ENCODE measurements at places on chromosomes 3 and 15.

DNA sequence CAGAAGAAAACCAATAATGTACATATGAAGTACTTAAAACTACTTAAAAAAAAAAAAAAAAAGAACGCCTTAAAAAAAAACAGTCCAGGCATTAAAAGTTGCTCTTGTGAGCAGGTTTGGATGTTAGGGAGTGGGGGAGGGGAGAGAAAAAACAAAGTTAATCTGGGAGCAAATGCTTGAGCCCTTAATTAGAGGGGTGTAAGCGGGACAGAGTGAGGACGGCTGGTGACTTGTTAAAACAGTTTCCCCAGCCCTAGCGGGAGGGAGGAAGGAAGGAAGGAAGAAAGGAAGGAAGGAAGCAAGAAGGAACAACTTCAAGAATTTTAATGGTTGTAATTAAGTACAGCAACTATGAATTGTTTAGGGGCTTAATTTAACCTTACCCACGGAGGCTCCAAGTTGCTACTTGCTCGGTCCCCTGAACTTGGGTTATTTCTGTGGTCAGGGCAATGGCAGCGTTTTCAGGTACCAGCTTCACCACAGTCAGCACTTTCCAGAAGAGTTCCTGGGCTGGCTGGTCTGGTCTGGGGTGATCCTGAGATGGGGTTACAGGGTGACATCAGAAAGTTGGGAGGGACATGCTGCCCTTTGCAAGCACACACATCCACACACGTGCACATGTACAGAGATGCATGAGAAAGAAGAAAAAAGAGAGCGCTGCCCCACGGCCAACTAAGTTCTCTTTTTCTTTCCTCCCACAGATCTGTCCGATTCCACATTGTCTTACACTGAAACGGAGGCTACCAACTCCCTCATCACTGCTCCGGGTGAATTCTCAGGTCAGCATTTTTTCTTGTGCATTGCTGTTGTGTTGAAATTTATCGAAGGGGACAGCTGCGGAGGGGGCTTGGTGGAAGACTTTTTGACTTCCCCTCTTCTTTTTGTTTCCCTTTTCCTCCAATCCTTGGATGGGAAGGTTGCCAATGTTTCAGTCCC lies 14.0 kb downstream of the SMAD6 start:
- DNase-seq = no peak

- no peak for DNase-seq
Observed at GRCh38 chr15:83193721-83194120, 13.9 kb downstream of the HDGFL3 start.

- no peak for DNase-seq
Observed at GRCh38 chr3:142225885-142226215, 465 bp upstream of the GK5 start.

DNA sequence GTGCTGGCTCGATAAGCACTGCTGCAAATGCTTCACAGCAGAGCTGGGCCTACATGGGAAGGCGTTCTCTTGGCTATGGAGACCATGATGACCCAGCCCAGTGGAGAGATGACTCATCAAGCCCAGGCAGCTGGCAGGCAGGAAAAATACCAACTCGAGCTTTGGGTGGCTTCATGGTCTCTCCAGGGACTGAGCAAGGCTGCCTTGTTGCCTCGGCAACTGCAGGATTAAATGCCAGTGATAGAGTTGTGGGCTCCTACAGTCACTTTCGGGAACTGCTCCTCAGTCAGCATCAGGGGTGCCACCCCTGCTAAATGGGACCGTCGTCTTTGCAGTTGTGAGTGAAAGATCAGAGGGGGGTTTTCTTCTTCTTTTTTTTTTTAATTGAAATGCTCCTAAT lies 54.6 kb upstream of the MYZAP start:
- no peak for DNase-seq

All from activated CD4-positive, alpha-beta T cell treated with anti-CD3 and anti-CD28 coated beads for 4 hours (primary cell).